ENCODE measurements at places on chromosomes 1 and 21.
A peak's percentile ranks its signal among the peaks of the same experiment; 100 is the strongest.

GRCh38 chr21:34967509-34968289 is 81.4 kb downstream of the RUNX1 start:
- no peak for DNase-seq

GRCh38 chr1:62493656-62494055 is 56.8 kb downstream of the USP1 start:
- DNase-seq = no peak

GRCh38 chr1:99606306-99606705 is 39.6 kb upstream of the PALMD start:
- DNase-seq = peak; percentile 37

DNA sequence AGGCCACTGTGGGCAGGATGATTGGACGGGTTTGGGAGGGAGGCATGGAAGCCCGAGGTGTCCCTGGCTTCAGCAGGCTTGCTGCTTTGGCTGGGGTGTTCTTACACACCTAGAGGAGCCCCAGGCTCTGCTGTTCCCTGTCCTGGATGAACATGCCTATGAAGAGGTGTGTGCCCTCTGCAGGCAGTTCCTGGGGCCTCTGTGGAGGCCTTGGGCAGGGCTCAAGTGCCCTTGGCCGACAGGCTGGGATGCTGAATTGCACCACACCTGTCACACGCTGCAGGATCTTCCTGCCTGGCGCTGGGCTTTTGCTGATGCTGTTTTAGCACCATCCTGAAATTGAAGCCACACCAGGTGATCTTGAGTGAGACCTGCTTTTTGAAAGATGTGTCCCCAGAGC is 415.0 kb upstream of the VAMP3 start:
- no peak for DNase-seq

GRCh38 chr1:22450351-22451021 is 1.2 kb upstream of the ZBTB40 start:
- no peak for DNase-seq

GRCh38 chr1:185654199-185654951 is 79.8 kb upstream of the HMCN1 start:
- peak; percentile 80 for DNase-seq

DNA sequence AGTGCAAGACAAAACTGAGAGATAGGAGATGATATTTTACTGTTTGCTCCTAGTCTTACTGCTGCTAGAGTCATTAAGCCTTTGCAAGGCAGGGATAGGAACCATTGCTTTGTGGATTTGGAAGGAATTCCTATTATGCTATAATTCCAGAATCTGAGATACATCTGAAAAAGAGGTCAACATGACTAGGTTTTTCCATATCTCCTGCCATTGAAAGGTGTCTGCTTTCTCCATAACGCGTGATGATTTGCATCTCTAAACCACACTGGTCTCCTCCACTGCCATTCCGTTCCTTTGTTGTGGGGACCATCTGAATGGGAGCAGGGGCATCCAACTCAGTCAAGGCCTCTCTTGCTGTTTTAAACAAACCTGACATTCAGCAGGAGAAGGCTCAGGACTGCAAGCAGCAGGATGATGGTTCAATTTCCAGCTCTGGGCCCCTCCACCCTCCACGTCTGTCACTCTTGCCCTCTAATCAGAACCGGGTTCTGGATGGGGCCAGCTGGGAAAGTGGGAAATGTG is 45.2 kb downstream of the PLPP3 start:
- no peak for DNase-seq

Measured in cardiac fibroblast (primary cell).